ENCODE measurements at places on chromosomes 2 and 18. TPM values are rescaled to one million over a fixed set of nuclear protein-coding genes. Genes with fewer than 3 reads are reported as not detected.

GRCh38 chr2:82667491-82667890 is 1791.6 kb downstream of the SUCLG1 start:
- H3K27ac ChIP-seq: no peak overlapping the region
- no peak for DNase-seq
- H3K36me3 ChIP-seq: no peaks in the 10 kb centered on the region
- no peaks in the 10 kb centered on the region for H3K4me1 ChIP-seq
- H3K4me3 ChIP-seq: no peak overlapping the region

DNA sequence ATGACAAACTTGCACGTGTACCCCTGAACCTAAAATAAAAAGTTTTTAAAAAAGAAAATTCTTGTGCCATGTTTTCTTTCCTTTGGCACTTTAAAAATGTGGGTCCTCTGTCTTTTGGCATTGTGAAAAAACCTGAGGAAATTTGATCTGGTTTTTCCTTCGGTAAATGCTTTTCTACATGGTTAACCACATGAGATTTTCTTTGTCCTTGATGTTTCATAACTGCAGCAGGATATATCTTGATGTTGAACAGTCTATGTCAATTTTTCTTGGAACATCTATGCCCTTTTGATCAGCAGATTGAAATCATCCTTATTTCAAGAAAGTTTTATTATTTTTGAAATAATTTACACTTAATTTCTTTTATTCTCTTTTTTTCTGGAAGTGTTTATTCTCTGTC is 109.1 kb downstream of the TMEM17 start:
- no peaks in the 10 kb centered on the region for H3K4me1 ChIP-seq
- H3K4me3 ChIP-seq: no peak overlapping the region
- DNase-seq: no peak
- H3K27me3 ChIP-seq: peaks cover 2% of the 10 kb centered on the region

DNA sequence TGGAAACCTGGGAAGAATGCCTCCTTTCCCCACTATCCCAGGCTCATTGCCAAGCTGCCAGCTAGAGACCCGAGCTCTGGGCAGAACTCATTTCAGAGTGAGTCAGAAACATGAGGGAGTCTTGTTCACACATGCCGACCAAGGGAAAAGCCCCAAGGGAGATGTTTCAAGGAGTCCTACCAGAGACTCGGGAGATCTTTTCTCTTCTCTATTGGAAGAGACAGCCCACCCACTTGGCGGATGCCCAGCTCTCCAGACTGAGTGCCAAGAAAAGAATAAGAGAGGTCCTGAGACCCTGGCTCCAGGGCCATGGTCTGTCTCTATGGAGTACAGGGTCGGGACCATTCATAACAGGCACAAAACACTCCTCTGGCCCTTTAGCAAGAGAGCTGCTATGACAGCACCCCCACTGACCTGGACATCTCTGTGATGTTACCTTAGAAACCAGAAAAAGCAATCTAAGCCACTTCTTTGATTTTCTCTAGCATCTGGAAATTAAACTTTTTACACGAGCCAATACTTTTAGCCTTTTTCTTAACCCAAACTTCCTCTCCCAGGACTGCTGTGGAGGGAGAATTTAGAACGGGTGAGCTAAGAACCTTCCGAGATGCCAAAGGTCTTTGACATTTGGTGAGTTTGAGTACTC is 18.5 kb upstream of the IGFBP5 start:
- H3K27ac ChIP-seq: no peak overlapping the region
- no peak for DNase-seq
- H3K4me1 ChIP-seq: no peaks in the 10 kb centered on the region
- peaks cover 4% of the 10 kb centered on the region for H3K27me3 ChIP-seq
- no peak overlapping the region for H3K4me3 ChIP-seq

DNA sequence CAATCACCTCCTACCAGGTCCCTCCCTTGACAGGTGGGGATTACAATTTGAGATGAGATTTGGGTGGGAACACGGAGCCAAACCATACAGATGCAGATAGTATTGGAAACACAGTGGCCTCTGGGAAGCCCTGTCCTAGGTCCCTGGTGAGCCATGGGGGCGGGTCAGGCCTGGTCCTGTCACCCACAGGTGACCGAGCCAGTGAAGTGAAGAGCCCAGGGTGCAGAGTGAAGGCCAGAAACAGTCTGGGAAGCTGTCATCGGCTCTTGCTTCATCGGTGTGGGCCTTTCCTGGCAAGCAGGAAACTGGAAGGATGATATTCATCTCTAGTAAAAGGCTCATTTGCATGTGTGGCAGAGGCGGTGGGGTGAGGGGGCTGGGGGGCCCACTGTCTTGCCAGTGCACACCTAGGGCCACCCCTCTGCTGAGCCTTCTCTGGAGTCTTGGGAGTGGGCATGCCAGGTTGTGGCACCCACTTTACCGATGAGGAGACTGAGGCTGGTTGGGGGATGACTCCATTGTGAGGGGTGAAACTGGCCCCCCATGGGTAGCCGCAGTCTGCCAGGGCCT is 290.6 kb downstream of the NDUFA10 start:
- H3K36me3 ChIP-seq: no peaks in the 10 kb centered on the region
- no peak overlapping the region for H3K4me3 ChIP-seq
- H3K4me1 ChIP-seq: no peaks in the 10 kb centered on the region
- DNase-seq: no peak
- no peak overlapping the region for H3K27ac ChIP-seq

DNA sequence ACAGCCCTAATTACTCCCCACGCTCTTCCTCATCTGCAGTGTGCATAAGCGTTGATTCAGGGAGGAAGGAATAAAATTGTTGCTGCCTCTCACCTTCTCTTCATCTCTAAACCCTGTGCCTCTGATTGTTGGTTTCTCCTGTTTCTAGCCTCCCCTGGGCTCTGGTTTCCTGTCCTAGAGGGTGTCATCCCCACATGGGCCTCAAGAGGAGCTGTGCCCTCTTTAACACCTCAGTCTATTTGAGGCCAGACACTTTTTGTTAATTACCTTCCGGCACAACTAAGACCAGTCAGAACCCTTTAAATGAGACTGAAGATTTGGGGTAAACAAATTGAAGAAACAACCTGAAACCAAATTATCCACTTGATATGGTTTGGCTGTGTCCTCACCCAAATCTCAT is 9.7 kb downstream of the CTAGE1 start:
- H3K27ac ChIP-seq: peak overlapping the region; percentile 94
- H3K27me3 ChIP-seq: no peaks in the 10 kb centered on the region
- H3K36me3 ChIP-seq: peaks cover 19% of the 10 kb centered on the region

GRCh38 chr18:34820360-34821065 is 110.4 kb downstream of the DTNA start:
- H3K4me1 ChIP-seq: no peaks in the 10 kb centered on the region
- peaks cover 1% of the 10 kb centered on the region for H3K27me3 ChIP-seq
- H3K27ac ChIP-seq: no peak overlapping the region
- no peak for DNase-seq
- no peaks in the 10 kb centered on the region for H3K36me3 ChIP-seq

DNA sequence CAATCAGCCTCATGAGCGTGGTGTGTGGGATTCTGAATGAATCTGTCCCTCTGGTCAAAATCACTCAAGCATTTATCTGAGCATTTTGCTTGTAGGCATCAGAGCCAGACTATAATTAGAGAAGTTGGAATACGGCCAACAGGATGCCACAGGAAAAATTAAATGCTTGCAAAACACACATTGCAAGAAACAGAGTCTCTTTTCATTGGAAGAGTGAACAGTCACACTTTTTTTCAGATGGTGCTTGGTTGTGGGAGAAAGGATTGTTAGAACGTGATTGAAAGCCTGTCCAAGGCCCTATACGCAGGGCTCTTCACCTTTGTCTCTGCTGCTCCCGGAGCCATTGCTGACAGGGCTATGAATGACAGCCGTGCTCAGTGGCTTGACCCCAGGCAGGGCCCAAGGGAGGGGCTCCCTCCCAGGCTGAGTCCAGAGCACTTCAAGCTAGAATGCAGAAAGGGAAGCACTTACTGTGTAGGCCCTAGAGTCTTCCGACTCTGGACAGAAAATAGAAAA is 59.8 kb downstream of the SNTG2 start:
- H3K4me1 ChIP-seq: no peaks in the 10 kb centered on the region
- no peak overlapping the region for H3K4me3 ChIP-seq
- no peak overlapping the region for H3K27ac ChIP-seq

GRCh38 chr2:127605691-127606263 is 40.2 kb upstream of the GPR17 start:
- no peak overlapping the region for H3K4me3 ChIP-seq
- H3K27ac ChIP-seq: no peak overlapping the region
- no peak for DNase-seq
- no peaks in the 10 kb centered on the region for H3K36me3 ChIP-seq

- no peak for DNase-seq
- H3K27ac ChIP-seq: no peak overlapping the region
- peaks cover 2% of the 10 kb centered on the region for H3K27me3 ChIP-seq
- peaks cover 44% of the 10 kb centered on the region for H3K36me3 ChIP-seq
Observed at GRCh38 chr2:224865016-224865415, 148.9 kb upstream of the CCDC195 start.

GRCh38 chr2:156803243-156803642 is 367.1 kb downstream of the GPD2 start:
- DNase-seq: no peak
- H3K27ac ChIP-seq: no peak overlapping the region
- no peaks in the 10 kb centered on the region for H3K4me1 ChIP-seq
- no peak overlapping the region for H3K4me3 ChIP-seq

The TP53I3 gene
- polyA plus RNA-seq: 0.69 TPM

The CD8B2 gene
- not detected for polyA plus RNA-seq

The FAM237A gene
- polyA plus RNA-seq: not detected
